Cortex of kidney (tissue), 1 donor: ENCODE measurements at places on chromosomes 12 and 14.

DNA sequence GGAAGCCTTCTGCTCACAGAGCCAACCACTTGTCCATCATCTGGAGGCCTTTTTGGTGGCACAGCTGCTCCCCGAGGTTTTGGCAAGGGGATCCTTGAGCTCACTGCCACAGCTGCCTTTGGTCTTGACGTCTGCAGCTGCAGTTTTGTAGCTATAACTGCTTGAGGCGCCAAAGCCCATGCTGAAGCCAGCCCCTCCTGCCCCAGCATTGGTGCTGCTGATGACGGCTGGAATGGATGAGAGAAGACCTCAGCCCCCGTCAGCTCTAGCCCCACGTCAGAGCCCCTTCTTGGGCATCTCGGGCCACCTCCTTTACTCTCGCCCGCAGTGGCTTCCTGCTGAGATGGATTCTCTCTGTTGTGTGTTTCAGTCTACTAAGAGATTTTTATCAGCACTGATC lies 12.3 kb upstream of the KRT74 start:
- no peak for DNase-seq

DNA sequence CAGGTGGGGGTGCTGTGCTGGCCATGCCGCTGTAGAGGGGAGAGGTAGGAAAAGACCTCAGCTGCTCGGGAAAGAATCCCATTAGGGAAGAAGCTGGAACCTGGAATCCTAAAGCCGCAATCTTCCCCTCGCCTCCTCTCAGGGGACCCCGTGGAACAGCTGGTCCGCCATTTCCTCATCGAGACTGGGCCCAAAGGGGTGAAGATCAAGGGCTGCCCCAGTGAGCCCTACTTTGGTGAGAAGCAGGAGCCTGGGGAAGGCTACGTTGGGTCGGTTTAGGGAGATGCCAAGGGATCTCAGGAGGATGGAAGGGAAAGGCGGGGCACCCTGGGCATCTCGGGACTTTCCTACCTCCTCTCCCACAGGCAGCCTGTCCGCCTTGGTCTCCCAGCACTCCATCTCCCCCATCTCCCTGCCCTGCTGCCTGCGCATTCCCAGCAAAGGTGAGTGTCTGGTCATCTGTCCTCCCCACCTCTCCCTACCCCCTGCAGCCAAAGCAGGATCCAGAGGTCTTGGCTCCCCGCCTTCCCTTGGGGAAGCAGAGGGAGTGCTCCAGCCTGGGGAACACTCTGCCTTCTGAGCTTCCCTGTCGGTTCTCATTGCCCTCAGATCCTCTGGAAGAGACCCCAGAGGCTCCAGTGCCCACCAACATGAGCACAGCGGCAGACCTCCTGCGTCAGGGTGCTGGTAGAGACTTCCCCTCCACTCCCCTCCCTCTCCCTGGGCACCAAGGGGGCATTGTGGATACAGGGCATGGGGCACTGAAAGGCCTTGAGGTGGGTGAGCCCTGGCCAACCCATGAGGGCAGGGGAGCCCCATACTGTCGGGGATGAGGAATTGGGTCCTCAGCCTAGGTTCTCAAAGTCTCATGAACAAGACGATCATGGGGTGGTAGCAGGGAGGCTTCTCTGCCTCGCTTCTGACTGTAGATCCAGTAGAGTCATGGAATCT lies 12.4 kb downstream of the TNS2 start:
- no peak for DNase-seq

- DNase-seq: no peak
Measured at GRCh38 chr12:115324949-115325593, 641.1 kb upstream of the TBX3 start.

DNA sequence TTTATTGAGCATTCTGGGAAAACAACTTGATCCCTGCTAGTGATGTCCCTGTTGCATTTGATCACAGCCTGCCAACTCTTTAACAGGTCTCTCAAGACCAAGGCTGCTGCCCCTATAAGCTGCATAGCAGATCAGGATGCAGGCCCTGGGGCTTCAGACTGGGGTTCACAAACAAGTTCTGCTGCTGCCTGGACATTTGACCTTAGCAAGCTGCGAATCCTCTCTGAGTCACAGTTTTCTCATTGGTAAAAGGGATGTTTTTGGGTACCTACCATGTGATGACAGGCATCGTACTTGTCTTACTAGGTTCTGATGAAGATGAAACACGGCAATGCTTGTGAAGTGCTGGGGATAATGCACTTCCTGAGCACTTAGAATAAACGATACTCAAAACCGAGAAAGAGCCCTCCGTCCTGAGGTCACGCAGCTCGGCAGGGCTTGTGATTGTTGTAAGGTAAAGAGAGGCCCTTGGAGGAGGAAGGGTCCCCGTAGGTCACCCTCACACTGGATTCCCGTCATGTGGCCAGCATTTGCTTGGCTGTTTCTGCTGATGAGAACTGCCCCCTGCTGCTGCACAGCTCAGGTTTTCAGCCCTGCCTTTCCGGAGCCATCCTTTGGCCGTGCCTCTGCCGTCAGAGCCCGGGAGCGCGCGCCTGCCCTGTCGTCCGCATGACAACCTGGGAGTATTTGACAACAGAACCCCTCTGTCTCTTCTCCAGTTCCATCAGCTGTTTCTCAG lies 39.1 kb downstream of the TSPAN9 start:
- DNase-seq: no peak

DNA sequence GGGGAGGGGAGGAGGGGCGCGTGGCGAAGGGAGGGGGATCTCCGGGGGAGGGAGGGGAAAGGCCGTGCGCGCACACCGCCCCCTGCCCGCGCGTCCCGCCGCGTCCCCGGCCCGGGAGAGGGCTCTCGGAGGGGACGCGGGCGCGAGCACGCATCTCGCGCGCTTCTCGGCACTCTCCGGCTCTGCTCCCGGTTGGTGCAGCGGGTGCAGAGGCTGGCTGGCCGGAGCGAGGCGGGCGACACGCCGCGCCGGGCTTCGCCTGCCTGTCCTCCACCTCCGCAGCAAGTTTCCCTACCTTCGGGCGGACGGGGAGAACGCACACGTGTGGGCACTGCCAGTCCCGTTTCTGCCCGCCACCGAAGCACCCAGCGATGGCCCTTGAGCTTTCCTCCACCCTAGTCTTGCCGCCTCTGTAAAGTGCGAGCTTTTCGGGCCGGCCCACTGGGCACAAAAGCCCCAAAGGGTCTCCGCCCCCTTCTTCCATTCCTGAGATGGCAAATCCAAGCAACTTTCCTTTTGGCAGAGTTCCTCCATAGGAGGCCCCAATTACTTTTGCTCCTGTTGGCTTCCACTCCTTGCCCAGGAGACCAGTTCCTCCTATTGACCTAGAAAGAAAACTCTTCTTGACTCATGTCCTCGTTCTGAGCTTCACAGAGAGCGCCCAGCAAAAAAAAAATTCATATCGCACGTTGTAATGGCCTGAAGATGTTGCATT lies 363 bp upstream of the CSAD start:
- DNase-seq: no peak

DNA sequence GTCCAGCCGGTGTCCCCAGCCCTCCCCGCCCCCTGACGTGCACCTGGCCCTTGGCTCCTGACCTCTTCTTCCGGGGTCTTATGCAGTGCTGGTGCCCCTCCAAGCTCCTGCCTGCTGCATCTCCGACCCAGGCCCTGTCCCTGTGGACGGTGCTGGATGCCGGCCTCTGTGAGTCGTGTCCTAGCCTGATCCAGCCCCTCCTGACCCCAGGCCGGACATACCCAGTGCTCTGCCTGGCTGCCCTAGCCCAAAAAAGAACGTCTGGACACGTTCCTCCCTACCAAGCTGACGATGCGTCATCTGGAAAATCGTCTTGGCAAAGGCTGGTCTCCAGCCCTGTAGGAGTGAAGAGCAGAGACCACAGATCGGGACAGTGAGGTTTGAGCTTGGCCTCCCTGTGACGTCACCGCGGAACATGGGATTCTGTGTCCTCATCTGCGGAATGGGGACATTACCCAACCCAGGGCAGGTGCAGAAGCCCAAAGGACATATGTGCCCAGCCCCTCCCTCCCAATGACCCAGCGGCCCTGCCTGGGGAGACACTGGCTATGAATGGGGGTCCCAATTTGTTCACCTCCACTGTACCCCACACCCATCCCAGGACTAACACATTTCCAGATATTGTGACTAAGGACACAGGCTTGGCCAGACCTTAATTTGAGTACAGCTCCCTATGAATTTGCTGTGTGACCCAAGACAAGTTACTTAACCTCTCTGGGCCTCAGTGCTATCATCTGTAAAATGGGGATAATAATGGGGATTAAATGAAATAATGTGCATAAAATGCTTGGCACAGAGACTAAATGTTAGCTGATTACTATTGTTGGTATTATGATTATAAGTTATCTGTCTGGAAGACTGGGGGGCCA lies 51.0 kb upstream of the BCL11B start:
- no peak for DNase-seq

DNA sequence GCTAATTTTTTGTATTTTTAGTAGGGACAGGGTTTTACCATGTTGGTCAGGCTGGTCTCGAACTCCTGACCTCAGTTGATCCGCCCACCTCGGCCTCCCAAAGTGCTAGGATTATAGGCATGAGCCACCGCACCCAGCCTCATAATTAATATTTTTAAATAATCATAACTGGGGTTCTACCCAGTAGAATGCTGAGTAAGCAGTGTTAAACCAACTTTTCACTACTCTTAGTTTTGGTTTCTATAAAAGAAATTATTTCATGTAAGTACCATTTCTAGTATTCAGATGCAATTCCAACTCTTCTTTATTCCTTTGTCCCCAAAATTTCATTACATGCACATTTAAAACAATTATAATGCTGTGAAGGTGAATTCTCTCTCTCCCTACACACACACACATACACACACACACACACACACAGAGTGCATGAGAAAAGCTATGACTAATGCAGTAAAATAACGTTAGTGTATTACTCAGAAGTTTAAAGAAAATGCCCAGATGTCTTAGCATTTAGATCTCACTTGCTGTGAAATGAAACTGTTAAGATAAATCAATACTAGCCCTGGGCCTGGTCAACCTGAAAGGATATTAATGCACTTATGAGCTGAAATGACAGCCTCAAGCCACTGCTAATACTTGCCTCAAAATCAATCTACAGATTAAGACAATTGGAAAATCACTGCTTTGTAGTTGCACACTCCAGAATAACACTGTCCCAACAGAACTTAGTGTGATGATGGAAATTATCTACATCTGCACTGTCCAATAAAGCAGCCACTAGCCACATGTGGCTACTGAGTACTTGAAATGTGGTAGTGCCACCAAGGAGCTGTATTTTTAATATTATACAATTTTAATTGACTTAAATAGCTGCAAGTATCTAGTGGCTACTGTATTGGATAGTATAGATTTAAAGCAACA lies 36.0 kb downstream of the PTPN21 start:
- DNase-seq: no peak

DNA sequence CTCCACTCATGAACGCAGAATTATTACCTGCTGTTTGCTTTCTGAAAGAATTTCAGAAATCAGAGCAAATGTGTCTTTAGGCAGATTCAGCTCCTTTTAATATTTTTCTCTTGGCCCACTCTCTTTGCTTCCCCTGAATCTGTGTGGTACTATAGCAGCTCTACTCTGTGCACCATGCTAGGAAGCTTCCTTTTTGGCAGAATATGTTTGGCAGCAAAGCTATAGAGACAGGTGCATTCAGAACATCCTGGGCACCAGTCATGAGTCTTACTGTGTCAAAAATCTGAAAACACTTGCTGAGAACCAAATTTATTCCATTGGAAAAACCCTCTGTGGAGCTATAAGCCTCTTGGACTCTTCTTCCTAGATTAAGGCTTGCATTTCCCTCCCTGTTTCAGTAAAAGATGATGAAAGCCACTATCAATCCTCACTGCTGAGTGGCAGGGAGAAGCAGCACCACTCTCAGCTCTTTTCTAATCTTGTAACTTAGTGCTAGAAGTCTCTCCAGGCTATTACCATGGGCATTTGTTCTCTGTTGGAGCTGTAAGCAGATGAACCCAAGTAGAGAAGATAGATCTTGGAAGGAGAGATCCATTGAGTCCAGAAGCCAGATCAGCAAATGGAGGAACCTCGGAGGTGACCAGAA lies 18.2 kb downstream of the CIPC start:
- no peak for DNase-seq

GRCh38 chr12:107349008-107349747 lies 255.8 kb upstream of the CRY1 start:
- no peak for DNase-seq

DNA sequence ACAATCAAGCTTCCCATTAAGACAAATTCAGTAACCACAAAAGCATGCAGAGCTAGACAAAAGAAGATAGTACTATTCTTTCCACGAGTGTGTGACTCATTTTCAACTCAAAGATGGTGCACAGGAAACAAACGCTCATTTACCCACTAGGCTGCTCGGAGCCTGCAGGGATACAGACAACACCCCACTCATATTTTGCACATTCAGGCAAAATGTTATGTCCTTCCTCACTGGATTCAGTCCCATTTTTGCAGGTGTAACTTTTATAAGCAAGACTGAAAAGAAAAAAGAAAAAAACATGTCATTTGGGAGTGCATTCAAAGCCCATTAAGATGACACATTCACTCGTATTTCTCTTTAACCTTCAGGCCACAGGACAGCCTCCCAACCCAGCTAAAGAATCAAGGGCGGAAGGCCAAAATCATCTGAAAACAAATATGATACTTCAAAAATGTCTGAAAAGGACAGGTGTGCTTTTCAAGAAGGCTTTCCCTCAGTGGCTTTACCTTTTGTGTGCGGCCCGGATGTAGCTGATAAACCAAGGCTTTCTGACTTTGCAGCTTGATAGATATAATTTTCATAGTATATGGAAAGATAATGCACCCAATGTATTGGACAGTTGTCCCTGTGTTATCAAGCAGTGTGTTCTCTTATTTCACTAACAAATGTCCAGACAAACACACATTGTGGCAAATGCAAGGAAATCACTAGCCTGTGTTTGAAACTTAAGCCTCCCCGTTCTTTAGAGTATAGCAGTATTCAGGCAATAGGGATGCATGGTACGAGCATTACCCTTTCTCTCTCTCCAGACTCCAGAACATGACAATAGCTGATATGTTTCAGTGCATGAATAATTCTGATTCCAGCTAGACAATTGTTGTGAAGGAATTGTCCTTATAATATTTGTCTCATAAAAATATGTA lies 147.8 kb upstream of the KRR1 start:
- DNase-seq: no peak

DNA sequence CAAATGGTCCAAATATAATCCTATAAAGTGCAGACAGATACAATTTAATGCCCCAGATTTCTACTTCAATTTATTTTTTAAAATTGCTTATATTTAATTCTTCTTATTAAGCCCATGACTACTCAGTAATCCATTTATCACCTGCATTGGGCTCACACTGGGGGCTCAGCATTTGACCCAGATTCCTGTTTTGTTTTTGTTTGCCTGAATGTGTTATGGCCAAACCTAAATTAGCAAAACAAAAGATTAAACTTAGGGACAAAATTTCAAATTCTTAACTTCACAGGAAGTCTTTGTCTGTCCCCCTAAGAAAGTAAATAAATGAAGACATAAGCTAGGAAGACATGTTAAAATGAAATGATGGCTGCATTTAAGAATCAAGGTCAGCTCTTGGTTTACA lies 322.3 kb downstream of the RMST start:
- DNase-seq: no peak

DNA sequence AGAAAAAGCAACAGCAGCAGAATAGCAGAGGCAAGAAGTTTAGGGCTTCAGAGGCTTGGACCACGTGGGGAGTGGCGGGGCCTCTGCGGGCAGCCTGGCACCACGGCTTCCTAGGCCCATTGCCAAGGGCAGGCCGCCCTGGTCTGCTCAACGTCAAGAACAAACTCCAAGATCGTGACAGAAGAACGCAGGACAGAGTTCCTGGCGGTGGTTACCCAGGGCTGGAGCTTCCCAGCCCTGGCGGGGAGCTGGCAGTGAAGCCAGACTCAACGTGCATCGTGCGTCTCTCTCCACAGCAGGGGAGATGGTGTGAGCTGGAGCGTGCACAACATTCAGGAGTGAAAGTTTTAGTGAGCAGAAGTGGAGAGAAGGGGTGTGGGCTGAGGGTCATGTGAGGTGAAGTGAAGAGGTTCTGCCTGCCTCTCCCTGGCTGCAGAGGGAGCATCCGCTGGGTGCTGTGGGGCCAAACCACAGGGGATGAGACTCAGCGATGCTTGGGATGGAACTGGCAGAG lies 13.9 kb upstream of the CACNA2D4 start:
- no peak for DNase-seq
